ENCODE measurements at places on chromosomes 5 and 9.

DNA sequence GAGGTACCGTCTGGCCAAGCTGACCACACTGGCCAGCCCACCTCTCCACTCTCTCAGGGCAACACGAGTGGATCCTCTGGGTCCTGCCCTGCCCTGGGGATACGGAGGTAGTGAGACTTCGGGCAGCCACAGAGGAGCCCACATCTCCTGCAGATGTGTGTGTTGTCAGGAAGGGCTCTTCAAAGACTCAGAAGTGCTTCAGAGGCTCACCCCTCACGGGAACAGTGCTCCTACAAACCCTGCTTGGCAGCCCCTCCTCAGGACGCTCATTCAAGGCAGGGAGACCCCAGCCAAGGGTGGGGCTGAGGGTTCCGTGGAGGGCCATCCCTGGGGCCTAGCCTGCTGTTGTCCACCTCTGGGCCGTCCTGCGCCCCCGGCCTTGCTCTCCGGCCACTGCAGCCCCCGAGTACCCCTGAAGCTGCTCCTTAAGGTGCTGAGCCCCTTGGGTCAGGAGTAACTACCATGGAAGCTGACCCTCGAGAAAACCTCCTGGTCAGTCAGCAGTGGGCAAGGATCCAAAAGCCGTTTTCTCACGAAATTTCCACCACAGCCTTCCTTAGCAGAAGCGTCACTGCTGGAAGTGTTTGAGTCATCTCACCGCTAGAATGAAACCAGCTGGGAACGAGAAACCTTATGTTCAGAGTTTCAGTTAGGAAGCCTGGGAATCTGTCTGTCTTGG is 23.2 kb upstream of the LRRC14B start:
- no peak for DNase-seq

GRCh38 chr5:81530919-81531318 is 137.0 kb upstream of the ACOT12 start:
- no peak for DNase-seq

DNA sequence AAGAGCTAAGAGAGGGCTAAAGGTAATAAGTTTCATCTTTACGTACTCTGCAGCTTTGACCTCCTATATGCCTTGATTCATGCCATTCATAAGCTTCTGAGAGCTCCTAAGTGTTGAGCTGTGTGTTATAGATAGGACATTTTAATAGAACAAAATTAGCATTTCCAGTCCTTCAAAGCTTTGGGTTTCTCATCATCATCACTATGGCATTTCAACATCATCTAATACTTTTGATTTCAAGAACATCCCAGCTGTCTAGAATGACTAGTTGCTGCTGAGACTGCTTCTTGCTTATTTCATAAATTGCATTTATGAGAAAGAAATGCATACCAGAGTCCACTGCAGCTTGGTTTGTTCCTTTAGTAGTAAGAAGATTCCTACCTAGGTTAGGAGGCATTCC is 201.7 kb downstream of the SGCD start:
- no peak for DNase-seq

DNA sequence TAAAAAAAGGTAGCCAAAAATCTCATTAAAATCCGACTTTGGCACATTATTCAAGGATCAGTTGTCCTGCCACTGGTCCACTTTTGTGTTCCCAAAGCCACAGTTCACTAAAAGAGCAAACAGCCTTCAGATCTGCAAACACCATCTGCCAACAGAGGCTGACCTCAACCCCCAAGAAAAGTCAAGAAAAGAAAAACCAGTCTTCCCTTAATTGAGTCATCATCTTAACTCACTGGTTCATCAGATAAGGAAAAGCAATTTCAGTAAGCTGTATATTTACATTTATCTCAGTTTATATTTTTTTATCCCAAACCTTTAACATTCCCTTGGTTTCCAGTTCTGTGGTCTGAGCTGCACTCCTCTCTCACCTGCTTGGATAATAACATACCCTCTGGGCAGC is 21.2 kb downstream of the RASEF start:
- no peak for DNase-seq

GRCh38 chr5:42612750-42613366 is 143.8 kb upstream of the CCDC152 start:
- DNase-seq = no peak

DNA sequence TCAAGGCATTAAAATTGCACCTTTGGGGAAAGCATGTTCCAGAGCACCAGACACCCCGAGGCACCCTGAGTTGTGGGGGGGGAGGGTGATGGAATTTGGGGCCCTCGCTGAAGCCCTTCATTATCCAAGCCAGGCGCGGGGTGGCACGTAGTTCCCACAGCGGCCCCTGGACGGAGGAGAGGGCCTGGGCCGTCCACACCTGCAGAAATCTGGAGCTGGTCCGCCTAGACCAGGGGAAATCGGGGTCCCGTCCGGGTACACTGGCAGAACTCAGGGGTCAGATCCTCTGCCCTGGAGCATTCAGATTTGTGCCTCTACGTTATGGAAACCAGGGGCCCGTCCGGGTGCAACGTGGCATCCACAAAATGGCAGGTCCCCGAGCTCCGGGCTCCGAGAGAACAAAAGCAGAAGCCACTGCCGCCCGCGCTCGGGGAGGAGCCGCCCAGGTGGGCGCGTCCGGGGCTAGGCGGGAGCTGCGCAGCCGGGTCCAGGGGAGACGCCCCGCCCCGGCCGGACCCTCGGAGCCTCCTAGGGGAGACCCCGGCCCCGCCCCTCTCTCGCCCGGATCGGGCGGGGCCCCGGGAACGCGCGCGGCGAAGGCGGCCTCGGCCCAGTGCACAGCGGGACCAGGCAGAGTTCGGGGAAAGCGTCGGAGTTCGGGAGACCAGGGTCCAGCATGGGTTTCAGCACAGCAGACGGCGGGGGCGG is at the start of gene PLEKHG4B:
Gene PLEKHG4B, plus strand, starts transcription at position 613 of the 708 bp plus-strand sequence. Its CDS starts 64 bp downstream, at position 677.
- no peak for DNase-seq

DNA sequence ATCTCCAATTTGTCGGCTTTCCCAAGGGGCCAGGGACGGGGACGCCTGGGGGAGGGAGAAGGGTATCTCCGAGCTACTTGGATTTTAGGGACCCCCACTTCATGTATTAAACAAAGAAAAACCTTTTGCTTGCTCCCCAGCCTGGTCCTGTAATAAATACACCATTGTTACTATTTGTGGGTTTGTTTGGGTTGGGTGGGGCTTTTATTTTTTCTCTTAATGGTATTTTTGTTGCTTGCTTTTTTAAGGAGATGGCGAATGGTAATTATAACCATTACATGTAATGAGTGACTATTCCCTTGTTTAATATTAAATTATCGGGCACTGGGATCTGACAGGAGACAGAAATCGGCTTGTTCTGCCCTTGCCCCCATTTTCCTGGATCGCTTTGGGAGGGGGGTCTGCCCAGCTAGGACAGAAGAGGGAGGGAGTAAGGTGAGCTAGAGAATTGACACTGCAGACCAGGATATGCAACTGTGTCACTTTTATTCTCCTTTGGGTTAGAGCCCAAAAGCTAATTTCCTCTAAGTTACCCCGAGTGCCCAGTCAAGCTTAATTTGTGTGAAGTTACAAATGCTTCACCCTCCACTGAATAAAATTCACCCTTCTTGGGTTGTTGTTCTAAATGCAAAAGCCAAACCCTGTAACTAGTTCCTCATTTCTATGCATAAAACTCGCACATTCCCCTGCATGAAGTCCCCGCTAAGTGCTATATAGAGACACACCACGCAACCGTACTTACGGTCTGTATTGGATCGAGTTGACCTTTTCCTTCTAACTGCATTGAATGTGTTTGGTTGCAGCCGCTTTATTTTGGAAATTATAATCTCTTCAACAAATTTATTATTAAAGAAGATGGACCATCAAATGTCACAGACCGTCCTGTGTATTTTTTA is 1.6 kb upstream of the ZNF608 start:
- no peak for DNase-seq

- no peak for DNase-seq
Measured at GRCh38 chr5:136018814-136019783, 9.7 kb upstream of the TGFBI start.

GRCh38 chr9:125110464-125110863 is 32.9 kb downstream of the SCAI start:
- DNase-seq = no peak

DNA sequence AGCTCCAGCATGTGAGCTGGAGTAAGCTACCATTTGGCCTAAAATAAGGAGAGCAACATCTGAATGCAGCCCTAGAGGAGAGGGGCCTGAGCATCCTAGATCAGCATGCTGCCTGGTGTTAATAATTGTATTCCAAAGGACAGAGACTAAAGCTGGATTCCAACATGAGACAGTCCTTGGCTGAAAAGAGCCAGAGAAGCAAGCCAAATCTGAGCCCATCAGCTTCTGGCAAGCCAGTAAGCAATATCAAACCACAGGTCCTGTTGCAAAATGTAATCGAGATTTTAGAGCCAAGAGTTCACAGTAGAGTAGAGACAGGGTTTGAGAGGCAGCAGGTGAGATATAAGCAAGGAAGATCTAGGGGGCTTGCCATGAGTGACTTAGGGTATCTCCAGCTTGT is 42.3 kb upstream of the DMAC1 start:
- DNase-seq = no peak

DNA sequence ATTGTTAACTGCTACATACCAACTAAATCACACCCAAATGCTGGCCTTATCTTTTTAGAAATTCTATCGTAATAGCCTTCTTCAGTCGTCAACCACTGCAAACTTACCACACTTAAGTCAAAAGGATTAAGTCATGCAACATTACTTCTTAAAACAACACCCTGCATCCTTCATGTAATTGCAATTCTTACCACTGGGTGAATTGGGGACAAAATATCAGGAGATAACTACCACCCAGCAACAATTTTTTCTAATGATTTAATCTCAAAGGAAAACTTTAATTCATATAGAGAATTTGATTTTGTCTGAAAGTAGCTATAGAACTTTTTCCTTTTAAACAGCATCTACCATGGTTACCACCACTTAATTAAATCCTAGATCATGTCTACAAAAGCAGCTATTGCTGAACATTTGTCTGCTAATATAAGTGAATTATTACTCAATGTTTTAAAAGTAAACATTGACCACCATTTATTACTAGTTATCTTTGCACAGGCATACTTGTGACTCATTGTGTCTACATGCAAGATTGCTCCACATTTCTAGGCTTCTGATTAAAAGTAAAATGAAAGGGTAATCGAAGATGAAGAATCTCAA is 10.5 kb downstream of the MLLT3 start:
- no peak for DNase-seq

DNA sequence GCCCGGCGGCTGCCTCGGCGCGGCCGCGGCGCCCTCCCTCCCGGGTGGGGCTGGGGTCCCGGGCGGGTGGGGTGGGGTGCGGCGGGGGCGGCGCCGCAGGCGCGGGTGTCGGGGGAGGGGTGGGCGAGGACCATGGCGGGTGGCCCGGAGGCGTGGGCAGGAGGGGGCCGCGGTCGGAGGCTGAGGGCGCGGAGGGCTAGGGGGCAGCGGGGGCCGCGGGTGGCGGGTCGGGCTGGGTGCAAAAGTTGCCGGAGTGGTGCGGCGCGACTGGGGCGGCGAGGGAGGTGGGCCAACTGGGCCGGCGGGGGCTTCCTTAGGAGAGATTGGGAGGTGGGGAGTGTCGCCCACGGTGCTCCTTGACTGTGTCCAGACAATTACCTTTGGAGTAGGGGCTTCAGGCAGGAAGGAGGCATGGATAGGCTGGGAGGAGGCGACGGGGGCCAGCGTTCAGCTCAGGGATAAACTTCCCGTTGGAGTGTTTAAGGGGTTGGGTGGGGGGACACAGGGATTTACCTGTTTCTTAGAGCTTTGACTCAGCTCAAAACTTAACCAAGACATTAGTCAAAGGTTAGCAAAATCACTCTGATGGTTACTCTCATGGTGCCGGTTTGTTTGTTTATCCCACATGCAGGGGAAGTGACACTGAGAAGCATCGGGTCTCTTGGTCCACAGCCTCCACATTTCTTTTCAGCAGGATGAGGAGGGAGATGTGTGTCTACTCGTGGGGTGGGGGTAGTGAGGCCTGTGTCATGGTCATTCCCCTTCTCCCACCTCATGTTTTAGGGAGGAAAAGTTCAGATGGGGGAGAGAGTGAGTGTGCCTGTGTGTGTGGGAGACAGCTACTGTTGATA is 859 bp downstream of the CSNK1G3 start:
- no peak for DNase-seq

- DNase-seq = no peak
Measured at GRCh38 chr5:156120777-156121176, 206.2 kb upstream of the SGCD start.

GRCh38 chr9:107717529-107718314 is 228.2 kb upstream of the KLF4 start:
- DNase-seq = no peak

- no peak for DNase-seq
Measured at GRCh38 chr9:126813072-126813471, 8.2 kb downstream of the ZBTB43 start.

DNA sequence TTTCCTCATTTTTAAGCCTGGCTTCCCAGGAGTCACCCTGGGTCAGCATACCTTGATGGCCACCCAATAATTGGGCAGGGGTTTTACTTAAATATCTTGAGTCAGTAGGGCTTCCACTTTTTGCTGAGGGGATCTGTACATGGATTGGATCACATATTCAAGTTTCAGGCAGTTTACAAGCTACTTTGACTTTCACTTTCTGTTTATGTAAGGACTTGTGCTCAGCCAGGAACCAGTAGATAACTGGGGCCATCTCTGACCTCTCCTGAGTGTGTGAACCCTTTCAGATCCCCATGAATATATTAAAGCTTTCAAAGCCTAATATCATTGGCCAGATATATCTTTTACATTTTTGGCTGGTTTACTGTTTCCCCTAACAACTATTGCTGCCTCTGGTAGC is 45.1 kb downstream of the SLCO6A1 start:
- no peak for DNase-seq

DNA sequence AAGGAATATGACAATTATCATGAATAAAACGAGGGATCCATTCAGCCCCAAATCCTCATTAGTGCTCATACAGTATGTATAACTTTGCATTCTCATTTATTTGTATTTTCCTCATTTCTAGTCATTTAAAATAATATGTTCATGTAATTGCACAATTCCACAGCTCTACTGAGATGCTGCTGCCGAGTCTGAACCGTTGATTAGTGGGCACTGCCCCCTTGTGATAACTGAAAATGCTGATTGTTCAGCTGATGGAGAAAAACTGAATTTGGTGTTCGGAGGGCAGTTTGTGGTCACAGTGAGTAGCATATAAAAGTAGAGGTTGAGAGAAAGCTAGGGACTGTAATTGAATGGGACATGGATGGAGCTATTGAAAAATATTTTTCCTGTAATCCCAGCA is 12.2 kb upstream of the GPR151 start:
- no peak for DNase-seq

GRCh38 chr9:116160676-116161571 is 7.3 kb downstream of the PAPPA start:
- no peak for DNase-seq

GRCh38 chr5:35781181-35781790 is 75.4 kb upstream of the IL7R start:
- no peak for DNase-seq

DNA sequence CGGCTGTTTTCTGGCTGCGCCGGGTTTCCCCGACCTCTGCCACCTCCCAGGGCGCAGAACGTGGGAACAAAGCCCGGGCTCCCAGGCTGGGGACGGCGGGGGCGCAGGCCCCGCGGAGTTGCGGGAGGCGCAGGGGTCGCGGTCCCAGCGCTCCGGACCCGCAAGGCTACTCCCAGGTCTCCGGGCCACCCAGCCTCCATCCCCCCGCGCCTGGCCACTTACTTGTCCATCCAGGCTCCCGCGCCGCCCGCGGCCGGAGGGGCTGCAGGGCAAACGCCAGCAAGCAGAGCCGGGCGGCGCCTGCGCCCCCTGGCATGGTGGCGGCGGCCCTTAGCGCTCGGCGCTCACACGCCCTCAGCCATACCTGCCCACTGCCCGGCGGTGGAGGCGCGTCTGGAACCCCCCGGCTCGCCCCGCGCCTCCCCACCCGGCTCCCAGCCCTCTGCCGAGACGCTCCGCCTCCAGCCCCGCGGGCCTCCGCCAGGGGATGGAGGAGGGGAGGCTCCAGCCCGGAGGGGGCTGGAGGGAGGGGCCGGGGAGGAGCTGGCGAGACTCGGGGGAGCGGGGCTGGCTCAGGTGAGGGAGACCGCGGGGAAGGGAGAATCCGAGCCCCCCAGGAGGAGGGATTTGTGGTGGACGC is at the start of gene ADAM19:
Gene ADAM19, minus strand, starts transcription at position 395 of the 640 bp plus-strand sequence. Its CDS starts 79 bp downstream, at position 316.
- no peak for DNase-seq
